ENCODE measurements at places on chromosomes 3 and 15.

DNA sequence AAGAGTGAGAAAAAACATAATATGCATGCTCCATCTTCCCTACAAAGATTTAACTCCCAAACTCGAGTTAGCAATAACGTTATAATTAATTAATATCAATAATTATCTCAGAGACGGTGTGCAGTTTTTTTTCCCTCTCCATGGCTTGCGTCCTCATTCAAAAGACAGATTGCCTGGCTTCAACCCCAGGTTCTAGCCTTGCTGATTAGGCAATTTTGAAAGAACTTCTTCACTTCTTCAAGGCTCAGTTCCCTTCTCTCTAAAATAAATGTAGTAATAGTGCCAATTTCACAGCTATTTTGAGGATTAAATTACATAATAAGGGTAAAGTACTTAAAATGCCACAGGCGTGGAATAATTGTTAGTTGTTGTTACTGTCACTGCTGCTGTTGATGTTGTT is 876.1 kb upstream of the GBE1 start:
- no peak for DNase-seq

DNA sequence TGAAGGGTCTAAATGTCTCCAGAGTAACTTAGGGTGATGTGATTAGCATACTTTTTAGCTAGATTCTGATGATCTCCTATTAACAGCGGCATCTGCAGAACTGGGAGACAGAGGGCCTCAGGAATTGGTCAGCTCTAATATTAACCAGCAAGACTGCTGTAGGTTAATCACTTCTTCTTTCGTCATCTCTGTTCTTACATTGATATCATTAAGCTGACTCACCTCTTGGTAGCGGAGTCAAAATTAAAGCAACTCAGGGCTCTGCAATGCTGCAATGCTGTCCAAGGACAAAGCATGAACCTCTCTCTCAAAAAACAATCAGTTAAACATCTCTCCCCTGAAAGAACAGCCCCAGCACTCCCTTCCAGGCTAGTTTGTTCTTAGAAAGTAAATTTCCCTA is 57.5 kb upstream of the TRA2B start:
- DNase-seq = no peak

GRCh38 chr3:149646181-149646766 is 11.6 kb downstream of the WWTR1 start:
- no peak for DNase-seq

DNA sequence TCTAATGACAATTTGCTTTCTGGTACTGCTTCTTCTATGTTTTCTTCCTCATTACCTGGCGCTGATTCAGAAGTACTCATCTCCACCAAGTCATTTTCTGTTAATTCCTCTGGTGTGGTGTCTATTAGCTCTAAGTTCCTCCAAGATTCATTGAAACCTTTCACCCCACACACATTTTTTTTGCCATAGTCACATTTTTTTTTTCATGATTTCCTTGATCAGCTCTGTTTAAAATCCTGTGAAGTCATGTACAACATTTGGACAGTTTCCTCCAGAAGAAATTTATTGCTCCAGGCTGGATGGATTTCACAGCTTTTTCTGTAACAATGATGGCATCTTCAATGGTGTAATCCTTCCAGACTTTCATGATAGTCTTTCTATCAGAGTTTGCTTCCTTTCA is 243.2 kb upstream of the VEPH1 start:
- no peak for DNase-seq

DNA sequence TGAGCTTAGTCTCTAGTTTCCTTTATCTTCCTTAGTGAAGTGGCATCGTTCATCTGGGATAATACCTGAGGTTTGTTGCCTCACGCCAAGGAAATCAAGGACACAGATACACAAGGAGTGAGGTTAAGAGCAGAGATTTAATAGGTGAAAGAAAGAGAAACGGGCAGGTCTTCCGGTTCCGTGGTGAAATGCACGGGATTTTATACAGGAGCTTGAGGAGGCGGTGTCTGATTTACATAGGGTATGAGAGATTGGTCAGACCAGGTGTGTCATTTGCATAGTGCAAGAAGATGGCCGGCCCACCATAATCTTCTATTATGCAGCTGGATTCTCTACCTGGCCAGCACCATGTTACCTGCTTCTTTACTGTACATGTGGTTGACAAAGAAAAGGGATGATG is 17.2 kb downstream of the ARRDC4 start:
- DNase-seq = no peak
